ENCODE measurements at places on chromosomes 4 and X. TPM values are rescaled to one million over a fixed set of nuclear protein-coding genes. Genes with fewer than 3 reads are reported as not detected.

DNA sequence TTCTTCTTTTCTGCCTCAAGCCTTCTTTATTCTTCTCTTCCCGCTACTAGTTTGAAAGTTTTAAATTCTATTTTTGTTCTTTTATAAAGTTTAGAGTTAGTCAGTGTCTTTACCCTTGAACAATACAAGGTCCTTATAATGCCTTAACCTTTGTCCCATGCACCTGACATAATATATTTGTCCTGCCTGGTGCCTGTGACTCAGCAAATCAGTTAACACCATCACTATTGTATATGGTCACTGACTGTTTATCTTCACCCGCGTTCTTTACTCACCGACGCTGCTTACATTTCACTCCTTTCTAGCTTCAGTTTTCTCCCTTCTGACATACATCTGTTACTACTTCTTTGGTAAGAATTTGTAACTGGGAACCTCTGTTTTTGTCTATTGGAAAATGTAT lies 5.7 kb downstream of the SMIM20 start:
- no peaks in the 10 kb centered on the region for H3K27me3 ChIP-seq
- H3K4me3 ChIP-seq = no peak overlapping the region
- peak overlapping the region; percentile 67 for H3K27ac ChIP-seq
- H3K4me1 ChIP-seq = peaks cover 17% of the 10 kb centered on the region
- no peaks in the 10 kb centered on the region for H3K36me3 ChIP-seq
- DNase-seq = no peak

- H3K36me3 ChIP-seq = no peaks in the 10 kb centered on the region
- no peaks in the 10 kb centered on the region for H3K4me1 ChIP-seq
- no peak overlapping the region for H3K27ac ChIP-seq
- no peaks in the 10 kb centered on the region for H3K27me3 ChIP-seq
- DNase-seq = no peak
These were observed 240.1 kb upstream of the CTSO start for GRCh38 chr4:156193800-156194199.

GRCh38 chr4:153780876-153781275 lies 8.0 kb downstream of the SFRP2 start:
- H3K4me3 ChIP-seq = no peak overlapping the region
- peak overlapping the region; percentile 77 for H3K27ac ChIP-seq
- H3K36me3 ChIP-seq = peaks cover 23% of the 10 kb centered on the region
- H3K4me1 ChIP-seq = peaks cover 42% of the 10 kb centered on the region

- DNase-seq = no peak
- H3K27me3 ChIP-seq = no peaks in the 10 kb centered on the region
- peaks cover 7% of the 10 kb centered on the region for H3K4me1 ChIP-seq
- no peak overlapping the region for H3K4me3 ChIP-seq
- no peaks in the 10 kb centered on the region for H3K36me3 ChIP-seq
- H3K27ac ChIP-seq = no peak overlapping the region
These were observed 345.3 kb downstream of the SPRY1 start for GRCh38 chr4:123741906-123742305.

DNA sequence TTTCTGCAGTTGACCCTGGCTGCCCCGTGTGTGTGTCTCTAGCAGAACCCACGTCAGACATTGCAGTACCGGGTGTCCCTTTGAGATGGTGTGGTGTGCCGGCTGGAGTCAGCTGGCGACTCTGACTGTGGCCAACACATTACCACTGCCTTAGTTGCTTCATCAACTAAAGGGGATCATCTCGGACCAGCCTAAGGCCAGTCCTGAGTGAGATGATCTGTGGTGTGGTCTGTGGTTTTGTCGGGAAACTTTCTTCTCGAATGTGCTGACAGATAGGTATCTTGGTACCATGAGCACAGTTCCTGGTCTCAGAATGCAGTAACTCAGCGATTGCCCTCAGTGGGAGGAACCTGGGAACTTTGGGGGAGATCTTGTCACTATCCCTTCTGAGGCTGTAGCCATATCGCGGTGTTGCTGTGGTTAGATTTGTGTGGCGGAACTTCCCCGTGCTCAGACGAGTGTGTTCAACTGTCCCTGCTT lies 15.8 kb downstream of the TBC1D14 start:
- DNase-seq = no peak
- peaks cover 26% of the 10 kb centered on the region for H3K4me1 ChIP-seq
- H3K4me3 ChIP-seq = no peak overlapping the region
- no peaks in the 10 kb centered on the region for H3K36me3 ChIP-seq
- H3K27me3 ChIP-seq = no peaks in the 10 kb centered on the region
- H3K27ac ChIP-seq = no peak overlapping the region

- no peaks in the 10 kb centered on the region for H3K36me3 ChIP-seq
- H3K27me3 ChIP-seq = peaks cover 76% of the 10 kb centered on the region
- DNase-seq = no peak
- no peak overlapping the region for H3K4me3 ChIP-seq
- no peak overlapping the region for H3K27ac ChIP-seq
- H3K4me1 ChIP-seq = peaks cover 9% of the 10 kb centered on the region
These were observed 149.0 kb upstream of the STX18 start for GRCh38 chr4:4690854-4691253.

GRCh38 chr4:110959041-110959643 lies 336.3 kb upstream of the PITX2 start:
- no peaks in the 10 kb centered on the region for H3K4me1 ChIP-seq
- H3K27me3 ChIP-seq = peaks cover 4% of the 10 kb centered on the region
- no peak for DNase-seq
- no peaks in the 10 kb centered on the region for H3K36me3 ChIP-seq
- no peak overlapping the region for H3K27ac ChIP-seq

DNA sequence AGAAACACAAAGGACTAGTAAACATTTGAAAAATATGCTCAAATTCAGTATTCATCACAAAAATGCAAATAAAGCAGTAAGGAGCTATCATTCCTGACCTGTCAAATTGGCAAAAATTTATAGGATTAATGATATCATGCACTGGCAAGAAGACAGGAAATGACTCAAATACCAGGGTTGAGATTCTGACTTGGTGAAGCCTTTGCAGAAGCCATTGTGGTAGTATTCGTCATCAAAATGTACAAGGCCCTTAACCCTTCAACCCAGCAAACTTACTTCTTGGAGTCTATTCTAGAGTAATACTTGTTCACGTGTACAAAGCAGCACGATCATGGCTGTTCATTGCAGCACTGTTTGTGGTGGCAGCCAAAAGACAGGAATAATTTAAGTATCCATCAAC lies 132.4 kb downstream of the ENOX2 start:
- no peaks in the 10 kb centered on the region for H3K36me3 ChIP-seq
- H3K27ac ChIP-seq = no peak overlapping the region
- no peak for DNase-seq
- no peaks in the 10 kb centered on the region for H3K27me3 ChIP-seq
- no peak overlapping the region for H3K4me3 ChIP-seq
- no peaks in the 10 kb centered on the region for H3K4me1 ChIP-seq

GRCh38 chr4:99816545-99817308 lies at the start of gene DAPP1:
TSS of gene DAPP1 (plus strand) at chr4:99816827. CDS start at chr4:99816914, 87 bp downstream.
- DNase-seq = no peak
- no peaks in the 10 kb centered on the region for H3K36me3 ChIP-seq
- H3K27me3 ChIP-seq = no peaks in the 10 kb centered on the region
- no peak within 1 kb of the TSS for H3K27ac ChIP-seq
- H3K4me3 ChIP-seq = no peak within 1 kb of the TSS

- H3K4me3 ChIP-seq = no peak overlapping the region
- peaks cover 17% of the 10 kb centered on the region for H3K4me1 ChIP-seq
- no peak for DNase-seq
- H3K27ac ChIP-seq = no peak overlapping the region
These were observed 4.2 kb downstream of the CPEB2 start for GRCh38 chr4:15006416-15007024.

DNA sequence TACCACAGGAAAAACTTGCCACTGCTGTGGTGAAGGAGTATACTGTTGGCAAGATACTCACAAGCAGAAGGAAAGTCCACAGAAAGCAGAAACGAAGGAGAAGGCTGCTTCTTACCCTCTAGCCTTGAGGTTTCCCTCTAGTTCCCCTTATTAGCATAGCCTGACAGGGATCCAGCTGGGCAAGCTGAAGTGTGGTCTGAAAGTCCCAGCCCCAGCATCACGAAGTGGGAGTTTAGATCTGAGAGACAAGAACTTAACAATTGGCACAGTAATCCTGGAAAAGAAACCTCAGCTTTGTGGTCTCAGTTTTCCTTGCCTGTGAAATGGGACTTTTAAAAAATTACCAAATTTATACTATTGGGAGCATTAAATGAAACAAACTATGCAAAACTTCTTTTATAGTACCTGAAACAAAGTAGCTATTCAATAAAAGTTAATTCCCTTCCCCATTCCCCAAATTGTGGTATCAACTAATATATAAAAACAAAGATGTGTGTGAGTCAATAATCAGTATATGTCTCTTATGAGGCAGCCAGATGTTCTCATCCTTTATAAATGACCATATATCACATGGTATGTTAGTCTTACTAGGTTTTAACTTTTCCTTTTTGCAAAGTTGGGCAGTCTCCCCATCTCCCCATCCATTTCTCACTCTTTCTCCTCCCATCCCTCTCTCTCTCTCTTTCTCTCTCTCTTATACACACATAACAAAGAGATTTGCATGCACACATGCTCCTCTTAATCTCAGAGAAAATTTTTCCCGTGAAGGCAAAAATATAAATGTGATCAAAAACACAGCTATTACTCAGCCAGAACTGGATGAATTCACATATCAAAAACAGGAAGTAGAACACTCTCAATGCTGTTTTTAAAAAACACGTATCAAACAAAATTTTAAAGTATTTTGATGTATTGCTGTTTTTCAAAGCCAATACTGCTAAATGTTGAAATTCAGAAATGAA lies 57.8 kb downstream of the SCFD2 start:
- DNase-seq = no peak
- no peak overlapping the region for H3K4me3 ChIP-seq
- no peaks in the 10 kb centered on the region for H3K27me3 ChIP-seq

- H3K4me1 ChIP-seq = no peaks in the 10 kb centered on the region
- H3K36me3 ChIP-seq = no peaks in the 10 kb centered on the region
- no peaks in the 10 kb centered on the region for H3K27me3 ChIP-seq
- H3K27ac ChIP-seq = no peak overlapping the region
- peak; percentile 11 for DNase-seq
These were observed 2.2 kb downstream of the BTK start for GRCh38 chrX:101383679-101384205.

DNA sequence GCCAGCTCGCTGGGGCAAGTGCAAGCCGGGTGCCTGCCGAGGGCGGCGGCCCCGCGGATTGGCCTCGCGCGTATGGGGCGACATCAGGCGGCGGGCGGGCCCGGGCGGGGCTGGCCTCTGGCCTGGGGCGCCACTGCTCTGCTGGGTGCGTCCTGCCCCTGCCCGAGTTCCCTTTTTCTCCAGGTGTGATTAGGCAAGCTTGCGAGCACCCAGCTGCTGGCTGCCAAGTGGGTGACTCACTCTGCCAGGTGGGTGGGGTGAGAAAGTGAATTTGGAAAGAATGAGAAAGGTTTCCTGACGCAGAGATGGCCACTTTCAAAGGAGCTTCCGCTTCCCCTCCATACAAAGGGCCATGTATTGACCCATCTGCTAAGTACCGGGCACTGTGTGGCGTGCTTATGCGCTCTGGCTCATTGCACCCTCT lies 32.5 kb downstream of the FGFBP1 start:
- peak; percentile 39 for DNase-seq
- H3K4me1 ChIP-seq = peaks cover 10% of the 10 kb centered on the region
- no peaks in the 10 kb centered on the region for H3K36me3 ChIP-seq
- peaks cover 3% of the 10 kb centered on the region for H3K27me3 ChIP-seq
- peak overlapping the region; percentile 40 for H3K4me3 ChIP-seq
- no peak overlapping the region for H3K27ac ChIP-seq

DNA sequence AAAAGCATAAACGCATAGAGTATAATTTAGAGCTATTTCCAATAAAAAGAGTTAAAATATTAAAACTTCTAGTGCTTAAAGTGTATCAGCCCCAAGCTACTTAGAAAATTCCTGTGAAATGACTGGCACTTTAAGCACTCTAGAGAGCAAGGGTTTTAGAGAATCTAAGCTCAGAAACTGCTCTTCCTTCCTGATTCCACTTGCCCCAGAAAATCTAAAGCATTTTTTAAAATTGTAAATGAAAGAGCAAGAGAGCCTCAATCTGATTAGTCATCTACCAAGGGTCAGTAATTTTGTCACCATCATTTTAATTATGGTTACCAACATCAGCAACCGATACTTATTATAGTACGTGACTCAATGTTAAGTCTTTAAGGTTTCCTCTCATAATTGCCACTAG lies 25.0 kb downstream of the CTPS2 start:
- no peak overlapping the region for H3K4me3 ChIP-seq
- DNase-seq = no peak
- no peak overlapping the region for H3K27ac ChIP-seq
- no peaks in the 10 kb centered on the region for H3K4me1 ChIP-seq
- no peaks in the 10 kb centered on the region for H3K27me3 ChIP-seq

GRCh38 chr4:145097331-145097820 lies 620 bp downstream of the ANAPC10 start:
- H3K36me3 ChIP-seq = peaks cover 26% of the 10 kb centered on the region
- H3K4me3 ChIP-seq = peak overlapping the region; percentile 79
- peak; percentile 4 for DNase-seq
- H3K4me1 ChIP-seq = peaks cover 17% of the 10 kb centered on the region

DNA sequence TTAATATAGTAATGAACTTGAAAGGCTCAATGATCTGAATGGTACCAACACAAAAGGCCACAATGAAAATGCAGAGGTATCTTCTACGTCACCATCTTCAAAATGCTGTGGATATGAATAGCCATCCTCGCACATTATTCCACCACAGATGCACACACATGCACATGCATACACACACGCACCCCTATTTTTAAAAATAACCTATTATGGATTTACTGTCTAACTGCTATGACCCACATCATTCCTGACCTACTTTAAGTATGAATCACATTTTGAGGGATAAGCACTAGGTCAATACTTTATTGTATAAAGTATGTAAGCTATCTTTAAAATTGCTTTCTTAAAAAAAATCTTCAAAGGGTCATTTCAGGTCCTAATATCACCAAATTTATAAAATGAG lies 24.4 kb upstream of the CORIN start:
- H3K4me1 ChIP-seq = peaks cover 4% of the 10 kb centered on the region
- DNase-seq = no peak
- H3K4me3 ChIP-seq = no peak overlapping the region
- H3K27ac ChIP-seq = no peak overlapping the region
- no peaks in the 10 kb centered on the region for H3K27me3 ChIP-seq

- no peak overlapping the region for H3K27ac ChIP-seq
- H3K27me3 ChIP-seq = no peaks in the 10 kb centered on the region
- peaks cover 8% of the 10 kb centered on the region for H3K4me1 ChIP-seq
- H3K36me3 ChIP-seq = no peaks in the 10 kb centered on the region
- no peak for DNase-seq
These were observed 1.1 kb upstream of the SLBP start for GRCh38 chr4:1713003-1713851.

- no peaks in the 10 kb centered on the region for H3K27me3 ChIP-seq
- DNase-seq = no peak
- H3K4me3 ChIP-seq = no peak overlapping the region
- H3K27ac ChIP-seq = no peak overlapping the region
- H3K36me3 ChIP-seq = no peaks in the 10 kb centered on the region
- no peaks in the 10 kb centered on the region for H3K4me1 ChIP-seq
These were observed 1196.7 kb downstream of the RAPGEF2 start for GRCh38 chr4:160299608-160300007.

The CXCL10 gene
- total RNA-seq = not detected

The UGT2B17 gene
- total RNA-seq = not detected

The NLRP2B gene
- total RNA-seq = not detected

The FREM3 gene
- total RNA-seq = not detected

The PDE6B gene
- 19.5 TPM for total RNA-seq

The GPR143 gene
- 10.6 TPM for total RNA-seq

The SULT1E1 gene
- not detected for total RNA-seq

The CENPVL1 gene
- total RNA-seq = 2.0 TPM

The TMEM154 gene
- total RNA-seq = 3.0 TPM

The VCX3A gene
- 1.0 TPM for total RNA-seq

Measured in neural progenitor cell (in vitro differentiated cells).